ENCODE measurements at places on chromosomes 5 and 9.

- DNase-seq: no peak
Observed at GRCh38 chr5:116672203-116672602, 97.6 kb upstream of the SEMA6A start.

DNA sequence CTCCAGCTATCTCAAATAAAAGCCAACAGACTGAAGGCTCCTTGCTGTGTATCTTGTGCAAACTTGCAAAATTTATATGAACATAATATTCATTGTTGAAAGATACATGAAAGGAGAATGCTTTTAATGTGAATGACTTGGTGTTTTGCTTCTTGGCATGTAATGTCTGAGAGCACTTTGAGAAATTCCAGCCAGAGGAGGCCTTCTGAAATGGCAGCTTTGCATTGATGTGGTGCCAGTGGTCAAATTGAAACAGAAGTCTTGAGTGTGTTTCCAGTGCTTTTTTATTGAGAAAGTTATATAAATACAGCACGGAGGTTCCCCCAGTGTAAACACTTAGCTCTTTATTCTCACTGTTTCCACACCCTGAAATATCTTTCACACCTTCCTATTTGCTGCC lies 182.1 kb downstream of the ADCY2 start:
- DNase-seq: no peak

GRCh38 chr5:143074414-143074996 lies 304.3 kb downstream of the ARHGAP26 start:
- DNase-seq: no peak

GRCh38 chr9:3235497-3235896 lies 290.3 kb downstream of the RFX3 start:
- DNase-seq: no peak

- DNase-seq: no peak
Observed at GRCh38 chr5:10964806-10965205, 203.8 kb upstream of the DAP start.

DNA sequence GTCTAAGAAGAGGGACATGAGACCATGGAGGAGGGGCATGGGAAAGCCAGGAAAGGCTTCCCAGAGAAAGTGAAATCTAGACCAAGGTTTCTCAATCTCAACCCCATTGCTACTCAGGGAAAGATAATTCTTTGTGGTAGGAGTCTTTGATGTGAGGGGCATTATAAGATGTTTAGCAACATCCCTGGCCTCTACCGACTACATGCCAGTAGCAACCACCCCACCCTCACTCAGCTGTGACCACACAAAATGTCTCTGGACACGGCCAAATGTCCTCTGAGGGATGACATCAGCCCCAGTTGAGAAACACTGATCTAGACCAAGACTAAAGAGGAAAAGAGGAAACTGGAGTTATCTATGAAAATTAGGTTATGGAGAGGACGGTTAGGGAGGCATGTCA lies 298.5 kb upstream of the KIF2A start:
- no peak for DNase-seq

GRCh38 chr5:158947846-158948245 lies 151.9 kb downstream of the EBF1 start:
- DNase-seq: no peak

DNA sequence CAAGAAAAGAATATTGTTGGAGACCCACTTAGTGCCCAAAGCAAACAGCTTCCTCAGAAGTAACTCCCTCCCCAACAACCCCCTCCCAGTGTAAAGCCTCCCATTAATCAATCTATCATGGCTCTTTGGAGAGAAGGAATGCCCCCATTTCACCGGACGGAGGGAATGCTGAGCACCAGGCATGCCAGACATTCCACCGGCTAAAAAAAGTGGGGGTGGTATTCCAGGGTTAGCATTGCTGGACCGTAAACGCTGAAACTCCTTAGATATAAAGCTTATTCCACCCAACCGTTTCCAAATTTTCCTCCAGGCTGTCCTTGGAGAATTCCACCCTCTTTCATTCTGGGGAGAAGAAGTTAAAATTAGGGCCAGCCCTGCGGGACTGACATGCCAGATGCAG lies 363 bp upstream of the MAMDC2 start:
- DNase-seq: no peak

GRCh38 chr9:101848485-101848919 lies 110.1 kb upstream of the GRIN3A start:
- DNase-seq: no peak

DNA sequence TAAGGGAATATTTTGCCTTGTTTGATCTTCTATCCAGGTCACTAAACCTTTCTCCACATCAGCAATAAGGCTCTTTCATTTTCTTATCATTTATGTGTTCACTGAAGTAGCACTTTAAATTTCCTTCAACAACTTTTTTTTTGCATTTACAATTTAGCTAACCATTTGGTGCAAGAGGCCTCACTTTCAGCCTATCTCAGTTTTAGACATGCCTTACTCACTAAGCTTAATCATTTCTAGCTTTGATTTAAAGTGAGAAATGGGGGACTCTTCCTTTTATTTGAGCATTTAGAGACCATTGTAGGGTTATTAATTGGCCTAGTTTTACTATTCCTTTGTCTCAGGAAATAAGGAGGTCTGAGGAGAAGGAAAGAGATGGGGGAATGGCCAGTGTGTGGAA lies 250.5 kb downstream of the AUH start:
- DNase-seq: no peak

GRCh38 chr9:95462249-95463147 lies 54.3 kb downstream of the PTCH1 start:
- DNase-seq: peak; percentile 45

DNA sequence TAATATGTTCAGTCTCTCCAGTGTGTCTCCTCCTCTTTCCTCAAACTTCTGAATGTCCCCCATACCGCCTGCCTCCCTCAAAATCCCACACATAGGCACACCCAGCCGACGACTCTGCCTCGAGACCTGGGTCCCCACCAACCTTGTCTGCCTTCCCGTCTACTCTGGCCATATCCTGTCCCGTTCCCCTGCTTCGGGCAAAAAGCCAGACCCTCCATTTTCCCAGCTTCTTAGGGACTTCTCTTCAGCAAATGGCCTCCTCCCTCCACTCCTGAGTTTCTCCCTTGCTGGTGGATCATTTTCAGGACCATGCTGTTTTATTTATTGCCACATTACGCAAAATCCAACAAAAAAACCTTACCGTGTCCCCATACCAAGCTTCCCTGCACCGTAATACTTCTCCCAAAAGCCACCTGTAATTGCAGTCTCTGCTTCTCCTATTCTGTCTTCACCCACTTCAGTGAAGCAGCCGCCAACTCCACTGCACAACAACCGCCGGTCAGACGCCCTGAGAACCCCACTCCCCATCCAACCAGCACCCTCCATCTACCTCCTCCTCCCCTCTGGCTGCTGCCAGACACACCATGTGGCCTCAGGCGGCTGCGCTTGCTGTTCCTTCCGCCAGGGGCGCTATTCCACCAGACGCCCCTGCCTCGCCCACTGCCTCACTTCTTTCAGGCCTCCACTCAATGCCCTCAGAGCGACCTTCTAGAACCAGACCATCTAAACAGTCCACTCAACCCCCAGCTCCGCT lies 117.0 kb downstream of the TRPM6 start:
- peak; percentile 10 for DNase-seq

- no peak for DNase-seq
Observed at GRCh38 chr5:160802592-160802991, 49.4 kb downstream of the ATP10B start.

DNA sequence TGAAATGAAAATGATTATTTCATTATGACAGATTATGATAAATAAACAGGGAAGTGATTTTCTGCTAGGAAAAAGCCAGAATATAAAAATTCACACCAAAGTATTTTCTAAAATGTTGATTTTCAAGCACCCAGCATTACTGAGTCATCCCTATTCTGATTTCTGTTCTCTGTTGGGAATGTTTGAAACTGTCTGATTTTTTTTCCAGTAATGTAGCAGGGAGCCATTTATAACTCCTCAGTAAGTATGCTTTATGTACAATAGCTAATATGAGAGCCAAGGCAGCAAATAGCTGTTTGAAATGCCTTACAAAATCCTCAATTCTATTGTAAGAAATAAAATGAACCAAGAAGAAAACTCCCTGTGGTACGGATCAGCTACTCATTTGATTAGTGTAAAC lies 471.7 kb upstream of the TYRP1 start:
- DNase-seq: no peak

- DNase-seq: no peak
Observed at GRCh38 chr9:127448112-127448805, 2.9 kb downstream of the RPL12 start.

GRCh38 chr5:129046151-129046550 lies 48.4 kb upstream of the ISOC1 start:
- DNase-seq: no peak

GRCh38 chr5:37696190-37697021 lies 143.4 kb downstream of the GDNF start:
- DNase-seq: no peak

GRCh38 chr5:17224858-17225511 lies 7.6 kb downstream of the BASP1 start:
- DNase-seq: no peak

GRCh38 chr9:137550231-137550621 lies at the start of gene PNPLA7:
Gene PNPLA7, minus strand, starts transcription at chr9:137550402. Its CDS starts 205 bp downstream, at chr9:137550197.
- DNase-seq: peak; percentile 46

DNA sequence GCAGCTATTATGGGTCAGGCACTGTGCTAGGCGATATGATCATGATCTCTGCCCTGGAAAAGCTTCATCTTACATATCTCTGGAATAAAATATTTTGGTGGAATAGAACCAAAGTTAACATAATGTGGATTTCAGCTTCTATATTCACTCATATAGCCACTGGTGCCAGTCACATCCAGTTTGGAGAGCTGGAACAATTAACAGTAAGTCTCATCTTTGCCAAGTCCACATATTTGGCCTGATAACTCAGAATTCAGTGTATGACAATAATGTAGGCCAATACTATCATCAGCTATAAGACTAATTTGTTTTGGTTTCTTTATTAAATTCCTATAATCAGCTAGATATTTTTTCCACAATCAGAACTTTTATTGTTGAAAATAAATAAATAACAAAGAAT lies 5.9 kb upstream of the FAM13B start:
- DNase-seq: no peak

GRCh38 chr5:44364097-44364496 lies 25.1 kb downstream of the FGF10 start:
- DNase-seq: no peak

DNA sequence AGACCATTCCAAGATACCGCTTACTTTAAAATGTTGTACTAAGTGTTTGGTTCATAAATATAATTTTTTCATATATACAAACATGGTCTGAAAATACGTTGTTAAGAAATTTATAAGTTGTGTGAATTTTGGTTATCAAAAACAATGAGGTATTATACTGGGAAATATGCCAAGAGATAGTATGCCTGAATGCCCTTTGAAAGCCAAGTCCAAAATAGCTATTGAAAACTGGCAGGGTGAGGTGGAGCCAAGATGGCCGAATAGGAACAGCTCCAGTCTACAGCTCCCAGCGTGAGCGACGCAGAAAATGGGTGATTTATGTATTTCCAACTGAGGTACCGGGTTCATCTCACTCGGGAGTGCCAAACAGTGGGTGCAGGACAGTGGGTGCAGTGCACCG lies 533.5 kb downstream of the ZNF608 start:
- no peak for DNase-seq

GRCh38 chr5:170144286-170145023 lies 38.8 kb downstream of the FOXI1 start:
- no peak for DNase-seq

GRCh38 chr9:136526625-136527066 lies 19.2 kb downstream of the NOTCH1 start:
- DNase-seq: no peak

GRCh38 chr5:164000819-164001218 lies 495.4 kb downstream of the MAT2B start:
- no peak for DNase-seq

DNA sequence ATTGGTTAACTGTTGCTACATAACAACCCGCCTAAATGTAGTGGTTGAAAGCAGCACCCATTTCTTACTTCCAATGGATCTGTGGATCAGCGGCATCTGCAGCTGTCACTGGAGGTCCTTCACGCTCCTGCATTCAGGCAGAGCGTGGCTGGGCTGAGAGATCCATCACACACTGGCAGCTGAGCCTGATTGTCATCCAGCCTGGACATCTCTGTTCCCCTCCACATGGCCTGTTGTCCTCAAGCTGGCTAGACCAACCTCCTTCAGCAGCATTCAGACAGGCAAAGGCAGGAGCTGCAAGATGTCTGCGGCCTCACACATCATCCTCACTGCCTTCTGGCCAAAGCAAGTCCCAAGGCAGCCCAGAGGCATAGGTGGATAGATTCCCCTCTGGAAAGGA lies 36.9 kb downstream of the DYNC2I2 start:
- no peak for DNase-seq

- no peak for DNase-seq
Observed at GRCh38 chr5:91125916-91126315, 257.2 kb downstream of the ARRDC3 start.

DNA sequence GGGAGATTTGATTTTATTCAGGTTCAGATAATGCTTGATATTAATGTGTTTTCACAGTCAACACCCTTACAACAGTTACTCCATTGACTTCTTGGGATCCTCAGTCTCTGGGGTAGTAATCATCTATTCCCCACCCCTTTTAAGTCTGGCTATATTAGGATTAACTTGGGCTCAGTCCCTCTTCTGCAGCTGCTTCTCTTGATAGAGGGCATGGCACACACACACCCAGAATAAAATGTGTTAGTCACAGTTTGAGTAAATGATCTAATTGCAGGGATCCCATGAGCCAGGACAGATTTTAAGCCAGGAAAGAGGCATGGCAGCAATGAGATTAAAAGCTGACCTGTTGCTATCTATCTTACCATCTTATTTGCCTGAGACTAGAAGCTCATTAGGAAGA lies 53.7 kb upstream of the VLDLR start:
- DNase-seq: no peak

DNA sequence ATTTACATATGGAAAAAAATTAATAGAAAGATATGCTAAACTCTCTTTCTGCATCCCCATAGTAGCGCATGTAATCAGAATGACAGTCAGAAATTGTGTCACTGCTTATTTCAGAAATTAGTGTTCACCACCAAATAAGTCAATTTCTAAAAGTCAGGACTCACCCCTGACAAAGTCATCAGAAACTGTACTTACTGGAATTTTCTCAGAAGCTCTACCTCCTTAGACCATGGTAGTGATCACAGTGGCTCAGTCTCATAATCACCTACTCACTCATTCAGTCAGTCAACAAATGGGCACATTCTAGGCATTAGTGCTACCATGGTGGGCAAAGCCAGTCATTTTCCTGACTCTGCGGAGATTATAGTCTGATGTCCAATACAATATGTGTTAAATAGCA lies 22.0 kb downstream of the THBS4 start:
- no peak for DNase-seq

DNA sequence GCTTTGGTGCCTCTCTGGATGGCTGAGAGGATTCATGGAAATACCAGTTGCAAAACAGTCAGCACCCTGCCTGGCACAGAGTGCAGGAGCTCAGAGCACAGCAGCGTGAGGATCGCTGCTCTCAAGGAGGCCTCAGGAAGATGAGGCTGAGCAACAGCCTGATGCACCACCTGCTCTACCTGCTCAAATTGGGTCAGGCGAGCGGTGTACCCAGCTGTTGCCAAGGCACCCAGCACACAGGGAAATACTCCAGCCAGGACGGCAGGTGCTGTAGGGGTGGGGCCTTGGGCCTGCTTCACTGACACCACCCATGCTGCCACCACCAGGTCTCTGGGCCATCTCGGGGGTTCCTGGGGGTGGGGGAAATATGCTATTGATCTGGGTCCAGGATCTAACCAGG lies 4.3 kb downstream of the EEIG1 start:
- peak; percentile 39 for DNase-seq

GRCh38 chr9:15155826-15156225 lies 151.2 kb downstream of the TTC39B start:
- DNase-seq: no peak

GRCh38 chr9:134373953-134374300 lies 47.7 kb downstream of the RXRA start:
- DNase-seq: no peak

- no peak for DNase-seq
Observed at GRCh38 chr9:94692601-94693000, 33.9 kb upstream of the AOPEP start.
